Fibroblast of skin of left biceps (primary cell): ENCODE measurements at places on chromosomes 16 and 17.
A peak's percentile ranks its signal among the peaks of the same experiment; 100 is the strongest.

DNA sequence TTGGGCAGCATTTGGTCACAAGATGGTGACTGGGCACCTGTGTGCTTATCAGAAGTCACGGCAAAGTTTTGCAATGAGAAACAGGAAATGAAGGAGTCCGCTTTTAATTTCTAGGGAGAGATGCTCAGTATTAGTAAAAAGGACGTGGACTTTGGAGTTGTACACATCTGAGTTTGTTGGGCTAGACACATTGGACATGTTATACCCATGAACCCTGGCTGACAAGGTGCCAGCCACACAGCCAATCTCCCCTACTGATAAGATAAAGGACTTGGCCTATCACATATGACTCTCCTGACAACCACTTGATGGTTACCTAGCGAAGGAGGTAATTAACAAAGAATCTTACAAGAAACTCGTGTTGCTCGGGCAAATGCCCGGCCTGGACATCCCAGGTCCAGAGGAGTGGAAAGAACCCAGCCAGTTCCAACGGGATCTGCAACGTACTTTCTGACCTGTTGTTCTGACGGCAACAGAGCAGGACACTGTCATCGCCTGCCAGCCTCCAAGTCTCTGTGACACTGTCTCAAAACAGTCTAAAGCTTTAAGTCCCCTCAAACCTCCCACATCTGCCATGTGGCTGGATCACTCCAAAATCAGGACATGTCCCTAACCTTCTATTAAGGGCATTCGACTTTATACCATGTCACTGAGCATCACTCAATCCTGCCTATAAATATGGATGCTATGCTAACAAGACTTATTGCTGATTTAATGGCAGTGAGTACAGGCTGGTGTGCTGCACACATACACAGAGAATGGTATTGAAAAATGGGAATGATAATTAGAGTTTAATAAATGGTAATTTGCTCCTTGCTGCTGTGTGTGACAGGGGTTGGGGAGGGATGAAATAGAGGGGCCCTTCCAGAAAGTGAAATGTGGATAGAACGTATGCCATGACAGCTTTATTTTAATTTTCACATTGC is 47.6 kb upstream of the LYRM9 start:
- DNase-seq = no peak

DNA sequence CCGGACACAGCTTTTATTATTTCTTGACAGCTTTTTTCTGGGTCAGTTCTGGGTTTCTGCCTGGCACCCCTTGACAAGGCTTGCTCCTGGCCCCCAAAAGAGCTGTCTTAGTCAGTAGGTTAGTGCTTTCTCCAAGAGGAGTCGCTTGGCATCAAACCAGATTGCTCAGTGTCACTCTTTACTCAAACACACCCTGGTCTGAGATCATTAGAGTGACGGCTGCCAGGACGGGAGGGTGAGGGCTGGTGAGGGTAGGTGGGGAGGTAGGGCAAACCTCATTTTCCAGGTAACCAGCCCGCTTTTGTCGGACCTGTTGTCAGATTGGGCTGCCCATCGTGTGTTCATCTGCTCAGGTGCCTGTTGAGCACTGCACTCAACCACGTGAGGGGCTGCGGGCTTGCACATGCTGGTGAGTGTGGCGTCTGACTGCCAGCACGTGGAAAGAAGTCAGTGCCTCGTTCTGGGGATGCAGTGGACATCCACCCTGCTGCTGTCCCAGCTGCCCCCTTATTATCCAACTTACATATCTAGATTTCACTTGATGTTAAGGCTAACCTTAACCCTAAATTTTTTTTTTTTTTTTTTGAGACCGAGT is 12.4 kb downstream of the TMEM94 start:
- no peak for DNase-seq

DNA sequence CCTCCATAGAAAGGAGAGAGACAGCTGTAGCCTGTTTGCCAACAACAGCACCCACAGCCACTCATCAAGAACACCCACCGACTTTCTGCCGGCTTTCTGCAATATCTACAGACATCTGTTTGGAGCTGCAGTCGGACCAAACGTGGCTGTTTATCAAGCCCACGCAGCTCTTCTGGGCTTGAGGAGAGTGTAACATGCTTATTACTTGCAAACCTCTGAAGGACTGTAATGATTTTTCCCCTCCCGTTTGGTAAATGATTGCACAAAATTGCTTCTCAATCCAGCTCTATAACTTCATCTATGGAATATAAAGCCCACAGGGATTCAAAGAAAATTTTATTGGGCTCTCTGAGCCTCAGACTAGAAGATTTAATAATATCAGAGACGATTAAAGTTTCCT is 100.5 kb downstream of the VAT1L start:
- DNase-seq = no peak

DNA sequence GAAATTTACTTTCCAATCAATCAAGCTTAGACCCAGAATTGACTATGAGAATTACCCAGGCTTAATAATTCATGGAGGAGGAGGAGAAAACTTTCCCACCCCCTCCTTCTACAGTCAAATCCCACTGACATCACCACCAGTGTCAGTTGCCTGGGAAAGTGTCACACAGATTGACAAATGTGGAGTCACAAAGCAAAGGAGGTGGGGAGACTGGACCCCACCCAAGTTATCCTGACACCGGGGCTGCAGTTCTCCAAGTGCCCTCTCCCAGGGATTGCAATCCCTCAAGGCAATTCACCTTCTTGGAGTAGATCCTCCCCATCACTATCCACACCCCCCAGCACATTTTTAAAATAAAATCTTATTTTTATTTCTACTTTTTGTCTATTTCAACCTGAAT is 100.2 kb upstream of the CDH11 start:
- no peak for DNase-seq

DNA sequence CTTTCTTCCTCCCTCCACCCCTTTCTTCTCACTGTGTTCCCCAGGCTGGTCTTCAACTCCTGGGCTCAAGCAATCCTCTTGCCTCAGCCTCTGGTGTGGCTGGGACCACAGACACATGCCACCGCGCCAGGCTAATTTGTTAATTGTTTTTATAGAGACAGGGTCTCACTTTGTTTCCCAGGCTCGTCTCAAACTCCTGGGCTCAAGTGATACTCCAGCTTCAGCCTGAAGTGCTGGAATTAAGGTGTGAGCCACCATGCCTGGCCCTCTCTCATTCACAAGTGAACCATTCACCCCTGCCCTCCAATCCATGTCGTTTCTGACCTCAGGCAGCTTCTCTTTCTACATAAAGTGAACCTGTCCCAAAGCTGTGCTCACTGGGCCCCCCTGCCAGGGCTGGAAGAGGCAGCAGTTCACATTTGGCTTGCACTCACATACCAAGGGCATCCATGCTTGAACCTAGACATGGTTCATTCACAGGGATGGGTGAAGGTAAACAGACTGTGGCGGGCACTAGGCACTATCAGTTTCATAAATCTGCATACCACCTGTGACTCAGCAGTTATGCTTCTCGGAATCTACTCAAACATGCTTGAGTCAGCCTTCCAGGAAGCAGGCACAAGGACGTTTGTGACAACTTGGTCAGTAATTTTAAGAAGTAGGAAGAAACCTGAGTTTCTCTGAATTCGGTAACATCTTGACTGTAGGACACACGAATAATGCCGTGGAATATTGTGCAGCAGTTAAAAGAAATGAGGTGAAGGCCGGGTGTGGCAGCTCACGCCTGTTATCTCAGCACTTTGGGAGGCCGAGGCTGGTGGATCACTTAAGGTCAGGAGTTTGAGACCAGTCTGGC is 6.0 kb upstream of the RNF213 start:
- peak; percentile 75 for DNase-seq
